ENCODE measurements at places on chromosomes 5 and 9. TPM values are rescaled to one million over a fixed set of nuclear protein-coding genes. Genes with fewer than 3 reads are reported as not detected.
A peak's percentile ranks its signal among the peaks of the same experiment; 100 is the strongest.

- H3K4me1 ChIP-seq = no peaks in the 10 kb centered on the region
- no peak overlapping the region for H3K4me3 ChIP-seq
- no peaks in the 10 kb centered on the region for H3K27me3 ChIP-seq
- no peak overlapping the region for H3K27ac ChIP-seq
- no peaks in the 10 kb centered on the region for H3K36me3 ChIP-seq
Observed at GRCh38 chr5:110925916-110926315, 145.6 kb upstream of the TSLP start.

GRCh38 chr5:150208187-150209098 is 18.6 kb downstream of the SLC6A7 start:
- no peaks in the 10 kb centered on the region for H3K4me1 ChIP-seq
- no peaks in the 10 kb centered on the region for H3K27me3 ChIP-seq
- H3K36me3 ChIP-seq = no peaks in the 10 kb centered on the region
- H3K27ac ChIP-seq = no peak overlapping the region
- DNase-seq = no peak

DNA sequence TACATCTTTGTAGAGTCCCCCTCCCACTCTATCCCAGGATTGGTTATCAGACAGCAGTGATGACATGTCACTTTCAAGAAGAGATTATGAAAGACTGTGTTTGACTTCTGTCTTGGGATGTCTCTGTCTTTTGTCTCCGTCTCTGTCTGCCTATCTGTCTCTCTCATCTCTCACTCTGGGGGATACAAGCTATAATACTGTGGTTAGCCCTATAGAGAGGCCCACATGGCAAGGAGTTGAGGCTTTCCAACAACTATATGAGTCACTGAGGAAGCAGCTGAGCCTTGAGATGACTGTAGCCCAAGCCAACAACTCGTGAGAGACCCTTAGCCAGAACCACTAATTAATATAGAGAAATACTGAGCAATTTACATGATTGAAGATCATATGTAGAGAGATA is 284.8 kb downstream of the PDE4D start:
- H3K4me1 ChIP-seq = peaks cover 36% of the 10 kb centered on the region
- no peak for DNase-seq
- no peaks in the 10 kb centered on the region for H3K36me3 ChIP-seq
- H3K4me3 ChIP-seq = no peak overlapping the region
- no peaks in the 10 kb centered on the region for H3K27me3 ChIP-seq

DNA sequence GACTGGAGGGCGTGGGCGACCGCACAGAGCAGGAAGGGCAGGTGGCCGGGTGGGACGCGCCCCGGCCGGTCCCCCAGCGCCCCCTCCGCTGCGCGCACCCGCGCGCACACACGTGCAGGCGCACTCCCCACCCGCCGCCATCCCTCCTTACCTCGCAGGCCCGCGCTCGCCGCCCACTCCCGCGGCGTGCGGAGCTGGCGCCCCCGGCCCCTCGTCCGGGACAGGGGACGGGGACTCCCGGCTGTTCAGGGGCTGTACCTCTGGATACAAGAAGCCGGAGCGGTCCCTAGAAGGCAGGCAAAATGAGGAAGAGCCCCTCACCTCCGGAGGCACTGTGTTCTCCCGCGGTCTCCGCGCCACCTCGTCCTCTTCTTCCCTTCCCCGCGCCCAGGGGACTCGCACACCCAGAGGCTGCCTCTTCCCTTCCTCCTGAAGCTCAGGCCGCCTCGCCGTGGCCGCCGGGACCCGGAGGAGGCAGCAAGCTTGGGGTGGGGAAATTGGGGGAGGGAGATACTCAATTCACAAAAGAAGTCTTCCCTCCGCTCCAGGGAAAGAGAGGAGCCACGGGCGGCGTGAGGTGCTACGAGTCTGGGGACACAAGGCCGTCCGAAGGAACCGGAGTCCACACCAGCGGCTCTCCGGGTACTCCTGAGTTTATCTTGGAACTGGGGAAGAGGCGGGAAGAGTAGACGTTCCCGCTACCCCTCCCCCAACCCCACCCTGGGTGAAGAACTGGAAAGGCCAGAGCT is 1.4 kb upstream of the GABRB2 start:
- peak overlapping the region; percentile 35 for H3K4me3 ChIP-seq
- H3K27me3 ChIP-seq = peaks cover 41% of the 10 kb centered on the region
- no peak overlapping the region for H3K27ac ChIP-seq

DNA sequence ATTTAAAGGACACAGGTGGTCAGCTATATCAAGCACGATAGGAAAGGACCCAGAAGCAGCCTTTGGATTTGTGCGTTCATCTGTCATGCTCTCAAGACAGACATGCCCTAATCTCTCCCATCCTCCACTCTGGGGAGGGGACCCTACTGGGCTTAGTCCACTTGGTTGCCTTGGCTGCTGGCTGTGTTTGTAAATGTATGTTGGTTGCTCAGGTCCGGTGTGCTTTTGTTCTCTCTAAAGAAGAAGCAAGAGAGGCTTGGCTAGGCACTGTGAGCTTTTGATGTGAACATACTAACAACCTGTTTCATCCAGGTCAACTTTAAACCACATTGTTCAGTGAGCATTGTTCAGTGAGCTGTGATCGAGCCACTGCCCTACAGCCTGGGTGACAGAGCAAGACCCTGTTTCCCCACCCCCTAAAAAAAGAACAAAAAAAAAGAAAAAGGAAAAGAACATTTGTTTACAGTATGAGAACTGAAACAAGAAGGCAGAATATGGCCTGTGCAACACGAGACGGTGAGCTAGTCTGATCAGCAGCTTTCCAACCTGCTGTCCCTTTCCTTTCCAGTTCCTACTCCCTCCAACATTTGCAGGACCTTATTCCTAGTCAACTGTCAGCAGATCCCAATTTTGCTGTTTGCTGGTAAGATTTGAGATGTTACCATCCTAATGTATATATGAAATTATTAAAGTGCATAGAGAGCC is 228.3 kb downstream of the ARHGAP26 start:
- H3K27me3 ChIP-seq = no peaks in the 10 kb centered on the region
- no peaks in the 10 kb centered on the region for H3K36me3 ChIP-seq
- DNase-seq = no peak
- H3K4me3 ChIP-seq = no peak overlapping the region
- peaks cover 17% of the 10 kb centered on the region for H3K4me1 ChIP-seq

- H3K27me3 ChIP-seq = no peaks in the 10 kb centered on the region
- no peak for DNase-seq
- no peak overlapping the region for H3K27ac ChIP-seq
- H3K4me1 ChIP-seq = no peaks in the 10 kb centered on the region
- no peak overlapping the region for H3K4me3 ChIP-seq
Observed at GRCh38 chr5:96758621-96759020, 49.1 kb downstream of the ERAP1 start.

CTXN3 gene
- total RNA-seq = not detected

GZMA gene
- total RNA-seq = not detected

C1QTNF2 gene
- total RNA-seq = not detected

SLC34A3 gene
- total RNA-seq = not detected

DNA sequence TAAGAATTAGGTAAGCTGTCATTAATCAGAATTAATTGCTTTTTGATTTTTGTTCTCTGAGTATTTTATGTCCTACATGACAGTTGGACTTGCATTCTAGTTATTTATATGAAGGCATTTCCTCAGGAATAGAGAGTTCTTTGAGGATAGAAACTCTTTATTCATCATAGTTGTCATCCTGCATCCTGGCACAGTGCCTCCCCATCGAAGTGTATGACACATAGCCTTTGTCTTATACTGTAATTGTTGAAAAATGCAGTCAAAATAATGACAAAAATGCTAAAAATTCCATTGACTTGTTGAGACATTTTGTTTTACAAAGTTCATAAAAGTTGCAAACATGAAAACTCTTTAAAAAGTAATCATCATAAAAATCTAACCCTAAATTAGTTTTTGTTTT is 36.5 kb downstream of the CFAP95 start:
- DNase-seq = no peak
- H3K4me1 ChIP-seq = no peaks in the 10 kb centered on the region
- H3K27me3 ChIP-seq = no peaks in the 10 kb centered on the region
- no peak overlapping the region for H3K4me3 ChIP-seq

DNA sequence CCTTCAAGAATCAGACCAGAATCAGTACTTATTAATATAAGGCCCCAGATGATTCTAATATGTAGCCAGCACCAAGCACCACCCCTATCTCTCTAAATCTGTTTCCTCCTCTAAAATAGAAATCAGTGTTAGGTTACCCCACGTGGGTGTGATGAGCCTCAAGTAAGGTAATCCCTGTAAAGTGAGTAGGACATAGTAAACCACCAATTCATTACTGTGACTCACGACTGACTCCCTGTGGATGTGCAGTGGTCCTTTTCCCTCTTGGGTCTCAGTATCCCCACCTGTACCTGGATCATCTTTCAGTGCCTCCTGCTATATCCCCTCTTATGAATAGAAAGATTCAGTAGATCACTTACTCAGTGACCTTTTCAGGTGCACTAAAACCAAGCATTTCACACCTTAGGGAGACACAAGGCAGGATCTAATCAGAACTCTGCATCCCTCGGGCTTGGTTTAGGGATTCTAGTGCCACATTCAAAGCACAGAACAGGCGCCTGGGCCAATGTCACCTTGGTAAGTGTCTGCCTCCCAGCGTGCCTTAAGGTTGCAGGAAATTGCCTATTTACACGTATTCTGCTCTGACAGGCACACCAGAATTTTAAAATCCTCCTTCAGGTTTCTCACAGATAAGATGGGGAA is 12.2 kb upstream of the ALDH1B1 start:
- peaks cover 30% of the 10 kb centered on the region for H3K4me1 ChIP-seq
- peak overlapping the region; percentile 94 for H3K27ac ChIP-seq
- peak; percentile 64 for DNase-seq
- no peaks in the 10 kb centered on the region for H3K36me3 ChIP-seq

DNA sequence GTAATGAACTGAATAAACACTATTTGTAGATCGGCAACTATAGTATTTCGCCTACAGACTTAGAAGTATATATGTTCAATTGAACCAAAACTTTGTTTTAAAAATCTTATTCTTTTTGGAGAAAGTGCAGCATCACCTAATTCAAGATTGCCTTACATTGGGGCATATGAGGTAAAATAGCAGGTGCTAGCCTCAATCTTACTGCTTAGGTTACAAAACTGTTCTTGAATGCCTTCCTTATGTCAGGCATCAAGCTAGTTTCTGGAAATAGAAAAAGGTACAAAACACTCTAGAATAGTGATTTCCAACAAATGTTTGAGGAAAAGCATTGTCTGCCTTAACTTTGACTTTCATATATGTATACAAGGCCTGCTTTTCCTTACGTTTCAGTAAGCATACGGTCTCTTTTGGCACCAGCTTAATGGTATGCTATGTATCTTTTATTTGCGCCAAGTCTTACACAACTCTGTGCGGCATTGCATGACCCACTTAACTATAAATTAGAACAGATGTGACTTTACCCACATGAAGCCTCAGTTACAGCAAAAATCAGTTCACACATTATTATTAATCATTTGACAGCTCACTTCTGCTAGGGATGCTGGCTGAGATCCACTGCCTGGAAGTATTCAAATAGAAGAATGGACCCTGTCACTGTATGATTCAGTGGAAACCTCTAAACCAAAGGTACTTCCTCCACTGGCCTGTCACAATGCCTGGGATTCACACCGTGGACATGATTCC is 174.1 kb downstream of the PRELID2 start:
- H3K4me3 ChIP-seq = no peak overlapping the region
- peaks cover 3% of the 10 kb centered on the region for H3K4me1 ChIP-seq
- H3K27ac ChIP-seq = no peak overlapping the region

WDR38 gene
- not detected for total RNA-seq

OCLN gene
- 0.49 TPM for total RNA-seq

DNA sequence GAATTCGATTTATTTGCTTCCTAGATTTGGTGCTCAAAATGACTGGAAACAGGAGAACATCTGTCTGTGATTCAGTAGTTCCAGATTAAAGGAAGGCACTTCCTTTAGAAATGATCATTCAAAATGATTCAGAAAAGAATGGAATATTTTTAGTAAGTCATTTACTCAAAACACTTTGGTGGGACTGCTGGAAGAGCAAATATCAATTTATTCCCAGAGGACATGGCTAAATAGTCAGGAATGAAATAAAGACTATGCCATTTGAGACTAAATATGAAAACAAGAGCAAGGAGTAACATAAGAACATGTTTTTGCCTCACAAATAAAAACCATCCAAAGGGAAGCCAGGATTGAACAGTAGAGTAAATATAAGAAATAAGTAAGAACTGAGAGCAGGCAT is 138.6 kb upstream of the RASA1 start:
- no peak for DNase-seq
- H3K4me1 ChIP-seq = no peaks in the 10 kb centered on the region
- H3K27ac ChIP-seq = no peak overlapping the region
- no peaks in the 10 kb centered on the region for H3K36me3 ChIP-seq

- H3K36me3 ChIP-seq = no peaks in the 10 kb centered on the region
- H3K27me3 ChIP-seq = no peaks in the 10 kb centered on the region
- H3K4me1 ChIP-seq = no peaks in the 10 kb centered on the region
- H3K27ac ChIP-seq = no peak overlapping the region
- no peak overlapping the region for H3K4me3 ChIP-seq
Observed at GRCh38 chr9:89243296-89244061, 64.9 kb upstream of the SHC3 start.

DNA sequence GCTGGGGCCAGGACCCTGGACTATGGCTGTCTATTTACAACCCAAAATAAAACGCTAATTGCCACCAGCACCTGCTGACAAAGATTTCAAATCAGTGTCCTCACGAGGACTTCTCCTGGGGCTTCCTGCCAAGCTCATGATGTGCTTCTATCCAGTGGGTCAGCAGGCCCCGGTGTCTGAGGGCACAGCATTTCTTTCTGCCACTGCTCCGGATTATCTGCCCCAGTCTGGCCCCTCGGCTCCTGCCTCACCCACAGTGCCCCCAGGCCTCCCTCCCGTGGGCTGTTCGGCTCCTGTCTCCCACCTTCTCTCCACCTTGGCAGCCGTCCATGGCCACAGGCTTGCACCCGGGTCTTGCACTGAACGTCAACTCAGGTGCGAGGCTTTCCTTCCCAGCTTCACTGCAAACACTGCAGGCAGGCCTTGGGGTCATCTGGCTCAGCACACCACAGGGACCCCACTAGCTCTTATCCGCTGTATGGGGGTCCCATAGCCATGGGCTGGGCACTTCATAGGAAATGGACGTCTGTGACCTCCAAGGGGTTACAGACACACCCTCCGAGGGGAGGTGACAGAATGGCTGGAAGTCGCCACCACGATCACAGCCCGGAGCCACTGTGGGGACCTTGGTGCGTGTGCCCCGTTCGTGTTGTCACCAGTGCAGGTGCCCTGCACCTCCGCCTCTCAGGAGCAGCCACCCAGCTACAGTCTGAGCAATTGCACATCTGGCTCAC is 43.8 kb upstream of the FCN1 start:
- H3K27ac ChIP-seq = no peak overlapping the region
- H3K4me1 ChIP-seq = no peaks in the 10 kb centered on the region
- peak; percentile 7 for DNase-seq
- H3K36me3 ChIP-seq = no peaks in the 10 kb centered on the region
- H3K27me3 ChIP-seq = peaks cover 9% of the 10 kb centered on the region

DNA sequence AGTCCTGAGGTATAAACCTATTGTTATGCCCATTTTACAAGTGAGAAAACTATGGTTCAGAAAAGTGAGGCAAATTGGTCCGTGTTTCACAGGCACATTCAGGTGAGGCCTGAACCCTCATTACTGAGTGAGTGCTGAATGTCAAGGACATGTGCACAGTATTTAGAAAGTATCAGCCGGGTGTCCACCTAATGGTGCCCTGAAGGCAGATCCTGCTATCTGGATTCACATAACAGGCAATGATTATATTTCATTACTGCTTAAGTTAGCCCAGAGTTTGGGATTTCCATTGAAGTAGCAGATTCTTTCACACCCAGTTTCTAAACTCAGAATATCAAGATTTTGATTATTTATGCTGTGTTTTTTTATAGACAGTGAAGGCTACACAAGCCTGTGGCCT is 142.7 kb downstream of the LHFPL2 start:
- H3K4me1 ChIP-seq = peaks cover 33% of the 10 kb centered on the region
- H3K27ac ChIP-seq = no peak overlapping the region
- no peak for DNase-seq
- H3K36me3 ChIP-seq = no peaks in the 10 kb centered on the region

FGFR4 gene
- 0.56 TPM for total RNA-seq

PRR7 gene
- not detected for total RNA-seq

Data from gastrocnemius medialis (tissue), 4 donors.